NCI-H1417 treated with DMSO at 0.1 percent for 48 hours (cell line): ENCODE measurements at places on chromosomes 1 and 21.

- no peak for DNase-seq
Measured at GRCh38 chr21:41923631-41924367, 30.0 kb downstream of the C2CD2 start.

GRCh38 chr1:118366286-118366685, 181.3 kb upstream of the SPAG17 start:
- no peak for DNase-seq

DNA sequence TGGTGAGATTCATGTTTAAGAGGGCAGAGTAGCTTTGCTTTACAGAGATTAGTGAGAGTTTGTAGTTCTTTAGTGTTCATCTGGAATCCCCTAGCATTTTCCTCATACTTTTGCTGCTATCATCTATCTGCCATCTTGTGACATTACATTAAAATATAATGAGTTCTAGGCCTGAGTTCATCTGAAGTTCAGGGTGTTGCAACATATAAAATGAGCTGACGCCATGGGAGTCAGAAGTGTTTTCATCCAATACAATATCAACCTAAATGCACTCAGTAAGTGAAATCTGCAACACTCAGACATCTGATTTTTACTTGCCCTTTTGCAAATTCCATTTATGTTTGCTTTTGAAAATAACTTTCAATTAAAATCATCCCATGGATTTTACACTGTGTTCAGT, 153.8 kb downstream of the NTNG1 start:
- DNase-seq = no peak

GRCh38 chr1:101444873-101445618, 208.2 kb downstream of the S1PR1 start:
- DNase-seq = no peak

DNA sequence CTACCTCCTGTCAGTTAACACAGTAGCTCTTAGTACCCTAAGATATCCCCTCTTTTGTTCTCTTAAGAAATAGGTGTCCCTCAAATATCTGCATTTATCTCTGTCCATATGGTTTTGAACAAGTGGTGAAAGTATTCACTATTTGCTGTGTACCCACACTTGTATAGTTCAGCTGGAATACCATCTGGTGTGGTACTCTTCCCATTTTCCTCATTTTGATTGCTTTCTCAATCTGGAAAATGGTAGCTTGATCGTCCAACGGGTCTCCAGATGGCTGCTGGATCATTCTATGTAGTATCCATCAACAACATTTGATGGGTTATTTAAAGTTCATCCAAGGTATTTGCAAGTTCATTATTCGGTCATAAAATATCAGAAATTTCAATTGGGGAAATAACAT, 100.3 kb upstream of the DPYD start:
- DNase-seq = no peak
